ENCODE measurements at places on chromosomes 5 and 9.

DNA sequence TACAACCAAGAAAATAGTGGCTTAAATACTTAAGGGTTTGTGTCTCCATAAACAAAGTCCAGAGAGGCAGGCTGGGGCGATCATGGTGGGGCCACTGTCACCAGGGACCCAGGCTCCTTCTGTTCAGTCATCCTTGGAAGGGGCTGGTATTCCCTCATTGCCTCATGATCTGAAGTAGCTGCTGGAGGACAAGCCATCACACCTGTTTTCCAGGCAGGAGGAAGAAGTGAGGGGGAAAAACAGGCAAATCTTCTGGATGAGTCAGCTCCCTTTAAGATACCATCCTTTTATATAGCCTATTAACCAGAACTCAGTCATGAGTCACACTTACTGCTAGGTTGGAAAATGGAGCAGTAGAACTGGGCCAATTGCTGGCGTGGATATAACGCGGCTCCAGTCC lies 92.3 kb downstream of the DAP start:
- DNase-seq = no peak

- DNase-seq = no peak
Observed at GRCh38 chr5:12023614-12024241, 119.5 kb upstream of the CTNND2 start.

DNA sequence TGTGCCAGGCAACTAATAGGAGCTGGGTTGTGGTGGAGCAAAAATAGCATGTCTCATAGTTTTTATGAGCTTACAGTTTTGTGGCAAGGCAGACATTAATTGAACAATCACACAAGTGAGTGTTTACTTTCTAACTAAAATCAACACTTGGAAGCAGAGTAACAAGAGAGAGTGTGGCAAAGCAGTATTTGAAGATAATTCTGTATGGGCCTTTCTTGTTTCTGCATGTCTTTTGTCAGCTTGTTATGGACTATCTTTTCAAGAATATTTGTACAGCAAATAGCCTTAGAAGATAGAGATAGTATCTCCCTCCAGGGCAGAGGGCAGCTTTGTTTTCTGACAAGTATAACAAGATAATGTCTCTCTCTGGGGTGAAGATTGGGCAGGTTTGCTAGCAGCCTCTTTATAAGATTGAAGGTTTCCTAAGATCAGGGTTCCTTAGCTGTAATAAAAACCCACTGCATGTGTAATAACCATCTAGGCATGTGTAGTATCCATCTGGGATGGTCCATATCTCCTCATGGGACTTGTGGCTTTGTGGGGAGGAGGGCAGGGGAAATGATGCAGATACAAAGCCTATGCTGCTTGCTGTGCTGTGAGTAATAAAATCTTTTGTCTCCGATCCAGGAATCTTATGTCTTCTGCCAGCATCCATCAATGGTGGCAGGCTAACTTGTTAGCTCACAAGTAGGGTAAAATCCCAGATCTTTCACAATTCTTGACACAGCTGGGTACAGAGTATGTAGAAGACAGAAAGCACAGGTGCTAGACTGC lies 479.9 kb downstream of the KDM4C start:
- DNase-seq = no peak

DNA sequence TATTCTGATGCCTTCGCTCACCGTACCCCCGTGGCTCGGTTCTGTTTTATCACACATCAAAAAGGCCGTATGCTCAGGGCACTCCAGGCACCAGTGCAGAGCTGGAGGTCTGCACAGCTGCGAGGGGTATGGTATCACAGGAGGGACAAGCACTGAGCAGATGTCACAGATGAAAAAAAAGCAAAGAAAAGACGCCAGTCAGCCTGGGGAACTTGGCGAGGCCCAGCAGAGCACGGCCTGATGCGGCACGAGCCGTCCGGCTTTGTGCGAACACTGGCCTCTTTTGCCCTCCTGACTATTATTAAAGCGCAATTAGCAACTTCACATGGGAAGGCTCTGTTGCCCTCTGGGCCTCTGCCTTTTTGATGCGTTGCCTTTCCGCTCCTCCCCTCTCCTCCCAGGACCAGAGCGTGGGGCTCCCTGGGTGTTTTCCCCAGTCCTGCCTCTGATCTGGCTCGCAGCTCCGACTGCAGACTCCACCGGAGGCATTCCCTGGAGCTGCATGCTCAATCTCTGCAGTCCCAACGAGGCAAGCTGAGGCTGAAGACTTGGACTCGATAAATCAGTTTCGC lies 44.4 kb downstream of the AK8 start:
- no peak for DNase-seq

GRCh38 chr9:89732295-89732938 lies 127.6 kb downstream of the GADD45G start:
- no peak for DNase-seq

All from activated T-cell treated with anti-CD3 and anti-CD28 coated beads for 4 hours (primary cell).